Stromal cell of bone marrow (primary cell): ENCODE measurements at places on chromosomes 6 and 20.

- DNase-seq = no peak
These were observed 36.8 kb downstream of the BCAS4 start for GRCh38 chr20:50831622-50832021.

GRCh38 chr6:159989492-159990480, 20.9 kb downstream of the IGF2R start:
- DNase-seq = no peak

DNA sequence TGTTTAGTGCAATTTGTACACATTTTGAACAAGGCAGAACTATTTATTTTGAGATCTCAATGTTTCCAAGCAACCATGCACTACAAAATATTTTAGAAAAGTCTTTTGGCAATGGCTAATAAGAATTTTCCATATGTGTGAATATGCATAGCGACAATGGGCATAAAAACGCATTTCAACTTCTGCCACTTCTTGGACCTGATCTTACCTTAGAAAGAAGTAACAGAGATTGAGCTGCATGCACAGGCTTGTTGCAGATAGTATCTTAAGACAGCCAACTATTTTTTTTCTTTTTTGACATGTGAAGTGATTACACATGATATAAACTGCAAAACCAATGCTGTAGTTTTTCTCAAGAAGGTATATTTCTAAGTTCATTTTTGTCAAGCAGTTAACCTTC, 210.4 kb upstream of the PHACTR1 start:
- DNase-seq = no peak

DNA sequence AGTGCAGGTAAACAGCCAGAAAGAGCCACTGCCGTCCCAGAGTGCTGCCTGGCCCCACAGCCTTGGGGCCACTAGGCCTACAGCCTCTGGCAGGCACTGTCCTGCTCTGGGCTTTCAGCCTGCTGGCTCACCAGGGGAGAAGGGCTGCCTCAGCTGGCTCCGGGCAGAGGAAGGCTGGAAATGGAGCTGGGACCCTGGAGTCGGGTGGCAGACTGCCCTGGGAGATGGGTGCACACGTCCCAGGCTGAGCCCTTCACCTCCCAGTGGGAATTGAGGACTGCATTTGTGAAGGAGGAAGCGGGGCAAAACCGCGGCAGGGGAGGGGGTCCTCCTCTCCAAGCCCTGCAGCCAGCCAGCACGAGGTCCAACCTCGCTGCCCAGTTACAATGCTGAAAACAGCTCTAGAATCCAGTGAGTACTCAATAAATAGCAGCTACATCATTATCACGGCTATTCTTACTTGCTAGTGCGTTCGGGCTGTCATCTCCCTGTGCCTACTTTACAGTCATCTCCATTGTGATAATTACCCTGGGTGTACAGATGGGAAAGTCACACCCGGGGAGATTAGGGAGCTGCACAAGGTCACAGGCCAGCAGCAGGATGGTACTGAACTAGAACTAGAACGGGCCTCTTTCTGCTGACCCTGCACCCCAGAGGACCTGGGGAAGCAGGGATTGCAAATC, 13.1 kb downstream of the ACSS1 start:
- DNase-seq = no peak

- DNase-seq = peak; percentile 55
These were observed 17.6 kb upstream of the EIF2S2 start for GRCh38 chr20:34129518-34130162.

DNA sequence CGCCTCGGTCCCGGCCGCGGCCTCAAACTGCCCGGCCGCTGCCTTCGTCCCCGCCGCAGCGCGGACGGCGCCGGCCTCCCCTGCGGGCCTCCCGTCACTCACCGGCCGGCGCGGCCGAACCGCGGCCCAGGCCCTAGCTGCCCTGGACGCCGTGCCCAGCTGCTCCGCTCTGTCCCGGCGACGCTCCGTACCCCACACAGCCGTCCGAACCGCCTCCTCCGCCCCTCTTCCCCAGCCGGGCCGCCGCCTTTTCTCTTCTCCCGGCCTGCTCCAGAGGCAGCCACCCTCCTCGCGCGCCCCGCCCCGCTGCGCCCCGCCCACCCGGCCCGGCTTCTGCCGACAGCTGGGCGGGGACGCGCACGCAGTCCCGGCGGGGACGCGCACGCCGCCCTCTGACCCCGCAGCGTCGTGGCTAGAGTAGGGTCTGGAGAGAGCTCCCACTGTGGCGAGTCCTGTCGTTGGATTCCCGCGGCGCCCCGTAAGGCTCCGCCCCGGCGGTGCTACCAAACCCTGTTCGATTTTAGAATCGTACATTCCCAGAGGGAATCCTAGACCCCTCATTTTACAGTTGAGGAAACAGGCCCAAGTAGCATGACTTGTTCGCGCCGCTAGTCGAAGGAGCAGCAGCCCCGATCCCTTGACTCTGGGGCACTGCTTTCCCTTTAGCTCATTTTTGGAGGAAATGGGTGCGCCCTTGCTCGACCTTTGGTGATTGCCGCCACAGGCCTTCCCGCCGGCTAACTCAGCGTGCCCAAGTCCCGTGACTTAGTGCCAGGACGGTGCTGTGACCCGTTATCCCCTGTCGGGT, at the start of gene FBXO30:
FBXO30 (minus strand) TSS at position 295 of the 808 bp plus-strand sequence. CDS start 8,390 bp downstream, outside the sequence.
- peak; percentile 77 for DNase-seq

- DNase-seq = no peak
These were observed 24.1 kb downstream of the LCA5 start for GRCh38 chr6:79513111-79513510.

DNA sequence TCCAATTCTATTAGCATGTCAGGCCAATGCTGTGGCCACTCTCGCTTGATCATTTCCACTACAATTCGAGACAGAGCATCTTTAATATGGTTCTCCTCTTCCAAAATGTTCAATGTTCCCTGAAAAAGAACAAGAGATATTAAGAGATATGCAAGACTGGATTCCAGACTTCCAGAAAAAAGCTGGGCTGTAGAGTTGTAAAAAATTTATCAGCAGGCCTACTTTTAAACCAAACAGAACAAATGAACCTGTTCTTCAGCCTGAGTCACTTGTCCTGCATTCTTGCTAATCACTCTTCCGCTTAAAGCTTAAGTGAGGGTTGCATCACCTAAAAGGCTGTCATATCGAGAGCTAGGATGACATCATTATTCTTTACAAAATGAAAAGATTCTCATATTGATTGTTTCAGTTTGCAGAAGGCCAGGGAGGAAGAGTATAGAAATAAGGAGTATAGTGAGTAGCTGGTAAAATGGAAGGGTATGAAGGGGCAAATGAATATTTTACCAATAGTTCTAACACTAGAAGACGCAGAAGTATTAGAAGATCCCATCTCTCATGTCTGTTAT, 4.9 kb downstream of the XPO5 start:
- no peak for DNase-seq

- DNase-seq = peak; percentile 51
These were observed 3.1 kb downstream of the GABRR2 start for GRCh38 chr6:89311853-89312531.

- DNase-seq = no peak
These were observed 1223.1 kb upstream of the GJE1 start for GRCh38 chr6:140909625-140910024.

GRCh38 chr6:109174916-109175315, 79.6 kb downstream of the CEP57L1 start:
- peak; percentile 72 for DNase-seq

GRCh38 chr6:25991785-25992412, 29.3 kb downstream of the TRIM38 start:
- peak; percentile 25 for DNase-seq

GRCh38 chr20:46715292-46715756, 5.9 kb downstream of the SLC2A10 start:
- peak; percentile 25 for DNase-seq

GRCh38 chr6:142444881-142445301, 143.1 kb downstream of the ADGRG6 start:
- DNase-seq = no peak

GRCh38 chr20:45735552-45735951, 13.4 kb downstream of the SPINT4 start:
- no peak for DNase-seq

- no peak for DNase-seq
These were observed 4.0 kb downstream of the MKKS start for GRCh38 chr20:10430000-10430466.

DNA sequence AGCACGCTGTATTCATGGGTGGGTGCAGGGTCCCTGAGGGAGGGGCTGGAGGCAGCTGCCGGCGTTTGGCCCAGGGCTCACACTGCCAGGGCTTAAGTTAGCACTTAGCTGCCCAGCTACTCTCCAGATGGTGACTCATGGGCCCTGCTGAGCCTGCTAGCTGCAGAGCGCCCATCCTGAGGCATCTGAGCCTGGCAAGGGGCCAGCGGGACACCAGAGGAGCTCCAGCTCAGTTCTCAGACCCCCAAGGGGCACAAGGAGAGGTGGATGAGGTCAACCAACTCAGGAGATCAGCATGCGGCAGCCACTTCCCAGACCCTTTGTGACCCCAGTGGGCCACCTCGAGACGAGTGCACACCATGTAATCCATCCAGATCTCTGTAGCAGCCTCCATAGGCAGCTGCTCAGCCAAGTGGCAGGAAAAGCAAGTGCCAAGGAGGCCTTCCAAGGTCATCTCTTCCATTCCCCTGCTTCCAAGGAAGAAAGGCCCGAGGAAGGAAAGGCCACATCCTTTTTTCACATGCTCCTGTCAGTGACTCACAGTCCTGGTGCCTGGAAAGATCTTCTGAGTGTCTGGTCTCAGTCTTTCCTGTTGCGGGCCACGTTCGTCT, 35.3 kb downstream of the FOXP4 start:
- DNase-seq = peak; percentile 57

DNA sequence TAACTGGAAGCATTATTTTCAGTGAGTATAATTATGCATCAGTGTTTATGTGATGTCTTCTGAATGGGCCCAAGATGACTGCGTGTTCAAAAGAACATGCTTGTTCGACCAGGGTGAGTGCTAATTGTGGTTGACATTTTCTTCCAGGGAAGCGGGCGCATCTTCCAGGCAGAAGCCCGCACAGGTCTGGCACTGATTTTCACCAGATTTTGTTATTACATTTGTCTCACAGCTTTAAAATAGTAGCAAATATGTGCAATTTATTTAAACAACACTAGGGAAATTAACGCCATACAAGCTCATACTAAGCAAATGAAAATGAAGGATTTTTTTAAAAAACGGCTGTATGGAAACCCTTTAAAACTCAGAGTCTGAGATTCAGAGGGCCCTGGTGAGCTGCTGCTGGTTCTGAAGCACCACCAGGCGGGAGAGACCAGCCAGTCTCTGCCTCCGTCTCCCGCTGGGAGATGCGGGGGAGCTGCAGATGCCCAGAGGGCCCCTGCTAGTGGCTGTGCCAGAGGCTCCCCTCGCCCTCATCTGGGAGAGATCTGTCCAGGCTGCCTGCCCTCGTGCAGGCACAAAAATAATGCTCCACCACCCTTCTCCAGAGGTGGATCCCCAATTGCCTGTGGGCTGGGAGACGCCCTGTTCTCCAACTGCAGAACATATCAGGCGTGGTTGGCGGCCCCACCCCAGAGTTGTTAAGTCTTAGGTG, 297.0 kb downstream of the TAF4 start:
- no peak for DNase-seq

DNA sequence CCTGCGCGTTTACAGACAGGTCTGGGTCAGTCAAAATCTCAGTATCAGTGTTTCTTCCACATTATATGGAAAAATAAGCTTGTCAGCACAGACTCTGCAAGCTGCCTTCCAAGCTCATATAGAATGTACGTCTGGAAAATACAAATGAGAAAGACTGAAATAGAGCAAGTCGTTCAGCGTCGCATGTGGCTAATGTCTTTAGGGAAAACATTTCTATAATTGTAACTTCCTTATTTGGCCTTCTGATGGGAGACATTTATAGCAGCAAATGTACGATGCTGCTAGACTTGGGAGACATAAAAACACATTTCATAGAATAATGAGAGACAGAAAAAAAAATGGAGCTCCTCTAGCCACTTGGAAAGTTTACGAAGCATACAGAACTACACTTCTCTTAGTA, 122.2 kb downstream of the KIF16B start:
- no peak for DNase-seq

GRCh38 chr6:151842816-151843215, 35.3 kb downstream of the ESR1 start:
- peak; percentile 6 for DNase-seq

DNA sequence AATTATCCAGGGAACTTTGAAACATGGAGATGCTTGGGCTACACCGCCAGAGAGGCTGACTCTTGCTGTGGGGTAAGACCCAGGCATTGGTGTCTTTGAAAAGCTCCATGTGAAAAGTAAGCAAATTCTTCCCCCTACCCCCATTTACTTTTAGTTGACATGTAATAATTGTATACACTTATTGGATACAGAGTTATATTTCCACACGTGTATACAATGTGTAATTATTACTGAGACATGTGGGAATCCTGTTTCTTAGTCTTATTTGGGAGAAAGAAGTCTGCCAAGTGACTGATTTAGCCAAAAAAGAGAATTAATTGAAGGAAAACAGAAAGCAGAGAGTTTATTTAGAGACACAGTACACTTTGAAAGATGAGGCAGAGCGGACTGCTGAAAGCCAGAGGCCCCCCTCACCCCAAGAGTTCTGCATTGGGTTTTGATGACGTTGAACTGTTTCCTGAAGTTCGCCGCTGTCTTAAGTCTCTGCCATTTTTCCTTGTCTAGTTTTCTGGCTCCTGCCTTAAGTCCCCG, 193.8 kb downstream of the PACRG start:
- no peak for DNase-seq
